ENCODE measurements at places on chromosomes 11 and 22. TPM values are rescaled to one million over a fixed set of nuclear protein-coding genes. Genes with fewer than 3 reads are reported as not detected.

DNA sequence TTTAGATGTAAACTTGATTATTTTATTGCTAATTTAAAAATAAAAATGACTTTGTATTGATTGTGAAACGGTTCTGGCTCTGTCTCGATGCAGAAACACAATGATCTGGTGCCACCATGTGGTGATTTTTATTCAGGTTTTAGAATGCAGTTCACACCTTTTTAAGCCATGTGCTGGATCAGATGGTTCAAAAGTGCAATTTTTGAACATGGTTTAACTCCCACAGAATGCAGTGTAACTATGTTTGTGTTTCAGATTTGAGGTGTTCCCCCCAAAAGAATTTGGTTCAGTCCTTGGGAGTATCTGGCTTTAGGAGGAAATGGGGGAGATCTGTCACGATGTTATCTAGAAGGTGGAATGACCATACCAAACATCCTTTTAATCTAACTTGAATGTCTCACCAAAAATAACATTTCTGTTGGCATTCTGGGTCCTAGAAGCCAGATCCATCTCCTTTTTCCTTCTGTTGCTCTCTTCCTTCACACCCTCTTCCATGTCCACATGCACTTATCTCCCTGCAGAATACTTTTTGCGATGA lies 7.9 kb downstream of the MRPL16 start:
- no peak for DNase-seq

Gene PRCP
- 41.1 TPM for total RNA-seq

Gene ACCS
- total RNA-seq = 8.2 TPM

DNA sequence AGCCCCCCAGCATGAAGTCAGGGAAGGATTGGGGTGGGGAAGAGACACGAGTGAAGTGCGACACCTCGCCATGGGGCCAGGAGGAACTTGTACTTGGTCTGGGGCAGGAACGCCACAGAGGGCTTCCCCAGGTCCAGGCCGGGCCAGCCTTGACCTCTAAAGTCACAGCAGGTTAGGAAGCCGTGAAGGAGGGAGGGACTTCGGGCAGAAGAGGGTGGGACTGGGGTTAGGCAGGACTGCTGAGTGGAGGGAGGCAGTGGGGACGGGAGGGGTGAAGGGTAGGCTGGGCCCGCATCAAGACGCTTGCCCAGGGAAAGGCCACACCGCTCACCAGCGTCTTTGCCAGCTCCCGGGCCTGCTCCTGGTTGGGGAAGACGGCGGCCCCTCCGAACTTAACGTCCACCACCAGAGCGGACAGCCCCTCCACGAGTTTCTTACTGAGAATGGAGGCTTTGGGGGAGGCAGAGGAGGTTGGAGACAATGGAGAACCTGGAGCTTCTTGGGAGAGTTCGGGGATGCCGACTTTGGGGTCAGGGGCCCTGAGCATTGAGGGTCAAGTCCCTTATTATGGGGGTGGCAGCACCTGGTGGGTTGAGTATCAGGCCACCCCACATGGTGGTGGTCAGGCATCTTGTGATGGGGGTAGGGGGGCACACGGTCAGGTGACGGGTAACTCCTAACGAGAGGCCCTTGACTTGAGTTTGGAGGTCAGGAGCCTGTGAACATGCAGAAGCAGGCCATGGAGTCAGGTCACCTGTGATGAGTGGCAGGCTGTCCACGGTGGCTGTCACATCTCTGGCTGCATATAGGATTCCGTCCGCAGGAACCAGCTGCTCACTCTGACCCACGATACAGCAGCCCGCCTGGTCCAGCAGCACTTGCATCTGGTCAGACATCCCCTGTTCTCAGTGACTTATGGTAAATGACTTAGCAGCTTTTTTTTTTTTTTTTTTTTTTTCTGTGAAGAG lies 1.7 kb upstream of the SCO2 start:
- DNase-seq = peak; percentile 73

GRCh38 chr11:108527382-108527781 lies 29.2 kb upstream of the POGLUT3 start:
- DNase-seq = no peak

- DNase-seq = no peak
These were observed 7.4 kb upstream of the CREBZF start for GRCh38 chr11:85672105-85672902.

Gene CARNS1
- total RNA-seq = 18.0 TPM

DNA sequence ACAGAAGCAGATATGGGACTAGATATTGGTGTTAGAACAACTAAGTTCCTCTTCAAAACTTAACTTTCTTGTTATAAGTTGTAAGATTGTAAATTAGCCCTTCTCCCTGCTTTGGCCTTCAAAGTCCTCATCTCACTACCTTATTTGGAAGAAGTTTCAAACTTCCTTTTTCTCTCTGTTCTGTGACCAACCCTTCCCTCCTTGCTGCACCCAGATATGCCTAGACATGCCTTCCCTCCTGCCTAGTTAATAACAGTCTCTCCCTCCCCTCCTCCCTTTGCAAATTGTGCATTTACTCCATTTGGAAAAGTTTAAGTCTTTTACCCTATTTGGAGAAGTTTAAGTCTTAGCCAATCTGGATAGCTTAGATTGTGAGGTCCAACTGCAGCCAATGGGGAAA lies 4.9 kb downstream of the OR52K2 start:
- DNase-seq = no peak

GRCh38 chr11:75492181-75492820 lies 33.4 kb downstream of the GDPD5 start:
- DNase-seq = no peak

- DNase-seq = no peak
These were observed 6.3 kb downstream of the KCNJ11 start for GRCh38 chr11:17382046-17382728.

Gene CNGA4
- not detected for total RNA-seq

Gene PGA3
- total RNA-seq = not detected

Gene TRIM64
- not detected for total RNA-seq

DNA sequence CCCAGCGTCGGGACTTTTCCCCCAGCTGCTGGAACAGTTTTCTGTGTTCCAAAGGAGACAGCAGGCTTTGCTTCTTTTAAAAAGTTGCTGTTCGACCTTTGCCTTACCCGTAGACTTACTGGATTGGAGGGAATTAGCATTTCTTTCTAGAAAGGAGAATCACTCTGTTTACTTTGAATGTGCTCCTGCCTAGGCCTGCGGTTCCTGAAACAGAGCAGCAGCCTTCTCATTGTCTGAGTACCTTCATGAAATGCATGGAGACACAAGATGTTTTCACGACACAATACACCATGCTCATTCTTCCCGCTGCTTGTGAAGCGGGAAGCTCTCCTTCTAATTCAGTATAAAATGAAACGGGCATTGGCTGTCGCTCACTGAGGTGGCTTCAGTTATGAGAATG lies 196.2 kb downstream of the TBC1D22A start:
- no peak for DNase-seq

GRCh38 chr22:20436768-20437612 lies 635 bp downstream of the SCARF2 start:
- peak; percentile 49 for DNase-seq

Gene CCDC73
- total RNA-seq = not detected

DNA sequence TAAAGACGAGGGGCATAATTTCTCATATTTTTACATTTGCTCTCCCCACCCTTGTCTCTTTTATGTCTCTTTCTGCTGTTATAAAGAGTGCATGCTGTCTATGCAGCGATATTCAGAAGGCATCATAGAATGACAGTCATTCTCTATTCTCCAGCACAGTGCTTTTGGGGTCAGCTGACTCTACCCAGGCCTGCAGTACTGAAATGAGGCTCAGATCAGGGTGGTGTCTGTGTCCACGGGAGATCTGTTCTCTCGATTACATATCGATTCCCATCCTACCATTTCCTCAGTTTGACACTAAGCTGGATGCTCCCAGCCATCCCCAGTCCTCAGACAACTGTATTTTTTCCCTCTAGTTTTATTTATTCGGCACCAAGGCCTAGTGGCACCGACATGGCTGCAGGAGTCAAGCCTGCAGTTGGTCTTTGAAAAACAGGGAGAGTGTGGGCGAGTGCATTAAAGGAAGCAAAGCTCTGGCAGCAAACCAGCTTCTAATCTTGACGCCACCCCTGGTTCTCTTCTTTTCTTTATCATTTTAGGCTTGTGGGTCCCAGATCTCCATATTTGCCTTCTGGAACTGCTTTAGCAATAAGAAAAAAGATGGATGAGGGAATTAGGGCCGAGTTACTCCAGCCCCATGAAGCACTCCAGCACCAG lies 71.6 kb upstream of the PICALM start:
- no peak for DNase-seq

Gene NOX4
- 1.5 TPM for total RNA-seq

GRCh38 chr11:132264616-132265015 lies 894.2 kb downstream of the NTM start:
- no peak for DNase-seq

GRCh38 chr11:118631142-118631909 lies 23.9 kb downstream of the PHLDB1 start:
- DNase-seq = peak; percentile 21

GRCh38 chr11:113974741-113975470 lies at the start of gene HTR3A:
HTR3A (plus strand) TSS chr11:113975108; CDS start chr11:113975326, 218 bp downstream.
- peak; percentile 78 for DNase-seq

Gene NPAS4
- not detected for total RNA-seq

- DNase-seq = no peak
These were observed 27.2 kb downstream of the OR52B2 start for GRCh38 chr11:6142936-6143335.

Gene XKR3
- total RNA-seq = not detected
